ENCODE measurements at places on chromosomes 2 and 18.

GRCh38 chr2:73255007-73255644, 21.0 kb downstream of the CCT7 start:
- no peak for DNase-seq

DNA sequence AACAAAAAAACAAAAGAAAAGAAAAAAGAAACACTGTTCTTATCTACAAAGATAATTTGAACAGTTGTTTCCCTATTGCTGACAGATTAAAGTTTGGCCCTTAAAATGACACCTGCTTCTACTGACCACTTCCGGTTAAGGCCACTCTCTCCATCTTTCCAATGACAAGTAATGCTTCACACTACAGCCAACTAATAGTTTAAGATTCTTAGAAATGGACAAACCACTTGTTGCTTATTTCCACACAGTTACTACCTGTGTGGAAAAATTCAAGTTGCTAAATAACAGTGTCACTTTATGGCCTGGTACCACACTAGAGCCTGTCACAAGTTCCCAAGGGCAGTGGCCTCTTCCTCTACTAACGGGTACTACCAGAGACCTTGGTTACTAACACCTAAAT, 2.4 kb downstream of the TMEM185B start:
- no peak for DNase-seq

- DNase-seq: peak; percentile 47
Measured at GRCh38 chr2:8090748-8091700, 590.8 kb upstream of the ID2 start.

- no peak for DNase-seq
Measured at GRCh38 chr18:48595703-48596218, 56.9 kb downstream of the CTIF start.

DNA sequence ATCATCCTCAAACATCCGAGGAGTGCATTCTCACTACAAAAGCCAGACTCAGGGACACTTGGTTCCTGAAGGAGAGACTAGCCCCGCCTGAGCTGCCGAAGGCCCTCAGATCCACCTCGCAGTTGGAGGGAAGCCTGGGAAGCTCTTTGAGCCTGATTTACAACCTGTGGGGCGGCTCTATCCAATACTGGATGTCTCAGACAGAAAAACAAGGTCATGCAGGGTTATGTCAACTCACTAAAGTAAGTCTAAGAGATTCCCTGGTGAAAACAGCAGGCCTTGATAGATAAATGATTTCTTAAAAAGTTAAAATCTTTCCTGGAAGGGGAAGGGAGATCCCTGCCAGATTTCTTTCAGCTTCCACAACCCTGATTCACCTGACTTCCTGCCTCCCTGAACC, 284.3 kb downstream of the CYP26B1 start:
- DNase-seq: no peak

DNA sequence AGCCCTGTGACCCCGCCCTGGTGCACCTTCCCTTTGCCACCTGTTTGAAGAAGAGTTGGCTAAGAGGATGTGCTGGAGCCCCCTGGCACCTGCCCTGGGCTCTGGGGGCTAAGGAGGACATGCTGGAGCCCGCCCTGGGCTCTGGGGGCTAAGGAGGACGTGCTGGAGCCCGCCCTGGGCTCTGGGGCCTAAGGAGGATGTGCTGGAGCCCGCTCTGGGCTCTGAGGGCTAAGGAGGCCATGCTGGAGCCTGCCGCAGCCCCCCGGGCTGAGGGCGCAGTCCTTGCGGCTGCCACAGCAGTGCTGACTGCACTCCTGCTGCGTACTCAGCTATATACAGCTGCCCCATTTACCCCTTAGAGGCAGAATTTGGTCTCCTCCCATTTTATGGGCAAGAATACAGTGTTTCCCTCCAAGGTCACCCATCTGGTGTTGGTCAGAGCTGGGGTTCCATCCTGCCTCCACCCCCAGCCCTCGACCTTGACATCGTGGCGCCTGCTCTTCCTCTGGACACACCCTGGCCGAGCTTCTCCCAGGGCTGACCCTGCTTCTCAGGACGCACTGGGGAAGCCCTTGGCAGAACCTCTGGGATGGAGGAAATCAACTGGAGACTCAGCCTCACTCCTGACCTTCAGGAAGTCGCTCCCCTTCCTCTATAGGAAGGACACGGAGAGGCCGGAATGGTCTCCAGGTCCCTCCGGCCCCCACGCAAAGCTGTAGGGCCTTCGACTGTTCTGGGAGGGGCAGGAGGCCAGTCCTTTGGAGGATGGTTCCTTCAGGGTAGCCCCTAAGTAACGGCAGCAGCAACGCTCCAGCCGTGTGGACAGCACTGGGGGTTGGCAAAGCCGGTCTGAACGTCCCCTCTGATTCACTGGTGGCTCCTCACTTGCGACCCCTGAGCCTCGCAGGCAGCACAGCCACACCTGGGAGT, 65.0 kb upstream of the HPCAL1 start:
- DNase-seq: peak; percentile 39

DNA sequence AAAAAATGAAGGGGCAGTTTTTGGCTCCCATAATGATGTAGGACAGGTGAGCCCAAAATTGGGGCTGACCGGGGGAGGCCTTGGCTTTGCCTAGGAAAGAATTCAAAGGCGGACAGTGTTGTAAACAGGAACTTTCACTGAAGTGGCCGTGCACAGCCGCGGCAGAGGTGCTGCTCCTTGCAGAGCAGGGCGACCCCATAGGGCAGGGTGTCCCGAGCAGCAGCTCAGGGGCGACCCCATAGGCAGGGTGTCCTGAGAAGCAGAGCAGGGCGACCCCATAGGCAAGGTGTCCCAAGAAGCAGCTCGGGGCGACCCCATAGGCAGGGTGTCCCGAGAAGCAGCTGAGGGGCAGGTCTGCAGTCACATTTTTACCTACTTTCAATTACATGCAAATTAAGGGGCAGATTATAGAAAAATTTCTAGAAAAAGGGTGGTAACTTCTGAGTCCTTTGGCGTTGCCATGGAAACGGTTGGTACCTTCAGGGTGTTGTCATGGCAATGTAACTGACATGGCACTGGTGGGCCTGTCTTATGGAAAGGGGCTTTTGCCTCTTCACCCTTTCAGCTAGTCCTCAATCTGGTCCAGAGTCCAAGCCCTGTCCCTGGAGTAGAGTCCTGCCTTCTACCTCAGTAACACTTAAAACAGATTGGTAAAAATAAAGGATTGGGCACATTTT, 134.5 kb downstream of the FBXO15 start:
- DNase-seq: no peak

DNA sequence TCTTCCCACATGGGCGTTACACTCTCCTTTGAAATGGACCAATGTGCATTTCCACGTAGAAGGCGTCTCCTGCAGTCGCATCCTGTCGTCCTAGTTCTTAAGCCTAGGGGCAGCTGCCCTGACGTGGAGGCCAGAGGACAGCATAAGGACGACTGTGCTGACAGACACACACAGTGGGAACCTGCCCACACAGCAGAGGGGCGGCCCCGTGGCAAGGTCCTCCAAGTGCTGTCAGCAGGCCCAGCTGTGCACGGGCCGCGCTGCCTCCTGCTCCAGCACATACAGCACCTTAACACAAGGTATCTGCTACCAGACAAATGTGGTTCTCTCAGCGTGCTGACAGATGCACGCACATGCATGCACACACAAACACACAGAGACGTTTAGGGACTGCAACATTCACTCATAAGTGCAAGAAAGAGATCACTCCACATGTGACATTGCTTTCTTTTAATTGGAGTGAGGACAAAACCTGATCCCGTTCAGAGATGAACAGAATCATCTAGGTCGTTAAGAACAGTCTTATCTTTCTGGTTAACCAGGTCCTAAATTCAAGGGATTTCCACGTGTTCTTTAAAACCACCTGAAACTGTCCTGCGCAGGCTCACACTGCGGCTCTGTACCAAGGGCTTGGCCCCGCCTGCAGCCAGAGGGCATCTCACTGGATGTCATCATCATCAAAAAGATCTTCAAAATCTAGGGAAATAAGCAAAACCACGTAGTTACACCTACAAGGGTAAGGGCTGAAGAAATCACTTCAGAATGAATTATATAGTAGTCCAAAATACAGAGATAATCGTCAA, 5.5 kb downstream of the COPS9 start:
- DNase-seq: no peak

- peak; percentile 71 for DNase-seq
Measured at GRCh38 chr2:46719487-46719886, 196.1 kb downstream of the MCFD2 start.

- no peak for DNase-seq
Measured at GRCh38 chr2:20652673-20653575, 2.0 kb upstream of the HS1BP3 start.

DNA sequence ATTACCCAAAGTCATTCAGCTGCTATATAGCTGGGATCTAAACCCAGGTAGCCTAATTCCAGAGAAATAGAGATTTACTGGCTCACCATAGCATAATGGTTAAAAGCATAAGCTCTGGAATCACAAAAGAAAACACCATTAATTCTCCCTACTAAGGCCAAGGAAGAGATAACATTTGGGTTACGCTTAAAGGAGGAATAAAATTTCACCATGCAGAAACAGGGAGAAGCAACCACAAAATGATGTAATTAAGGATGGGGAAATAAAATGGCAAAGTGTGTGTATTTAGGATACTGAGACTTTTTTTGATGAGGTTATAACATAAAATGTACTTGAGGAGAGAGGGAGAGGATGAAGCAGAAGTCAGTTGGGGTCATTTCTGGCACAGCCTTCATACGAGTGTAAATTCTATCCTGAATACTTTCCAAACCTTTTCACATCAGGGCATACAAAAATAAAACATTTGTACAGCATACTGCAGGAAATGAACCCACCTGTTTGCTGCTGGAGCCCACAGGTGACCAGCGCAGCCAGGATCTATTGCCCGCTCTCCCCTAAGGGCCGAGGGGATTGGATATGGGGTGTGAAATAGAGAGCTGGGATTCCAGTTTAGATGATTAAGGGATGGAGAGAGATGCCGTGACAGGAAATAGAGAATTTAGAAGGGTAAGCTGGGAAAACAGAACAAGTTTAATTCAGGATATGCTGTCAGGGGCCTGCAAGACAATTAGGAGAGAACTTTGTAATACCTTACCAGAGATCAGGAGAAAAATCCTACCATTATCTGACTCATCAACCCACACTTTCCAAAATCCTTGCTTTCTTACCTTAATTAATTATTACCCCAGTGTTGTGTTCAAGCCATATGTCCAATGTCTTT, 43.8 kb upstream of the SERTAD2 start:
- DNase-seq: no peak

- DNase-seq: no peak
Measured at GRCh38 chr2:98893911-98894321, 42.1 kb downstream of the CRACDL start.

GRCh38 chr2:84788498-84788897, 92.4 kb downstream of the TRABD2A start:
- no peak for DNase-seq

- no peak for DNase-seq
Measured at GRCh38 chr2:199405241-199405640, 52.5 kb downstream of the SATB2 start.

GRCh38 chr18:56995579-56996188, 151.2 kb upstream of the BOD1L2 start:
- DNase-seq: no peak

- no peak for DNase-seq
Measured at GRCh38 chr18:12658426-12659138, 675 bp upstream of the SPIRE1 start.

GRCh38 chr2:152428800-152429582, 94.0 kb downstream of the FMNL2 start:
- no peak for DNase-seq

GRCh38 chr2:26455670-26456439, 22.1 kb downstream of the OTOF start:
- no peak for DNase-seq

- no peak for DNase-seq
Measured at GRCh38 chr2:105883911-105884694, 139.4 kb downstream of the NCK2 start.

GRCh38 chr2:105099153-105099552, 61.3 kb downstream of the MRPS9 start:
- no peak for DNase-seq

DNA sequence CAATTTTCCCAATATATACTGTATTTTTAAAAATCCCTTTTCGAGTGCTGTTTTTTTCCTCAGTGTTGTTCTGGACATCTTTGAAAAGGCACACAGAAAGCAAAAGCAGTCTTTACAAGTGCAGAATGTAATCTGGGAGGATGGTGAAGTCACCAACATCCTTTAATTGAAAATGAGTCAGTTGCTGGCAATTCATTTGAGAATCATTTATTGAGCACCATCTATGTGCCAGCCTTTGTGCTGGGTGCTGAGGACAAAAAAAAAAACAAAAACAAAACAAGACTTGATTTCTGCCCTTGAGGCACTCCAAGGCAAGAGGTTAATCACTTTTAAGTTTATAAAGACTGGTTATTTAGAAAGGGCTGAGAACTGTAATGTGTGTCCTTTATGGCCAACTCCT, 46.7 kb upstream of the ACVR1 start:
- DNase-seq: no peak

- no peak for DNase-seq
Measured at GRCh38 chr2:102335871-102336366, 19.7 kb upstream of the IL18R1 start.

- no peak for DNase-seq
Measured at GRCh38 chr2:64023485-64024258, 4.4 kb upstream of the VPS54 start.

DNA sequence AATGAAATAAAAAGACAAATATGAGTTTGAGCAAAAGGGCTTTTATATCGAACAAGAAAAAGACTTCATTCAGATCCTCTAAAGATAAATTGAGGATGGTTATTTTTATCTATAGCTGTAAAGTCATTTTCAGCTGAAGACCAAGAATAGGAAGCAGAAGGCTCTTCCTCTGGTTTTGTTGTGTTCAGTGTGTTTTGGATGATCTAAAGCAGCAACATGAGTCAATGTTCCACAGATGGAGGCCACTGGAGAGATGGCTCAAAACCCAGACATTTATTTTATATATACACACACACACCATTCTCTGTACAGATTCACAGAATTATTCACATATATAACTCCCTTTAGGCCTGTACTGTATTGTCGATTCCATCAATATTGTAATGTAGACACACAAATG, 424.3 kb downstream of the MBD2 start:
- DNase-seq: no peak

GRCh38 chr2:42367835-42368234, 6.8 kb upstream of the COX7A2L start:
- DNase-seq: no peak

GRCh38 chr2:66270247-66270646, 164.7 kb upstream of the MEIS1 start:
- no peak for DNase-seq

DNA sequence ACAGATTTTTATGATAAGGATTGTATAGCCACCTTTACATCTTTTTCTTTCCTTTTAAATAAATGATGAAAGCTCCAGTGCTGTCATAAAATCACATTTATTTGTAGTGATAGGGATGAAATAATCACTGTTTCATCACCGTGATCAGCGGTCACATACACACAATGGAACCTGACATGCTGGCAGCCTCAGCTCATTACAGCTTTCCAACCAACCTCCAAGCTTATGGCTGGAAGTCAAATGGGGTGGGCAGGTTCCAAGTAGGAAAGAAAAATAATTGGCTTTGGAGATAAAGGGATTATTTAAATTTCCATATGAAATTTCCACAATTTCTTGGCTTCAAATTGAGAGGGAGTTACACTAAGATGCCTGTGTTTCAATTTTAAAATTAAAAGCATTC, 251.3 kb downstream of the PLCL1 start:
- no peak for DNase-seq

Measured in kidney capillary endothelial cell (primary cell).